ENCODE measurements at places on chromosomes 16 and 17.

DNA sequence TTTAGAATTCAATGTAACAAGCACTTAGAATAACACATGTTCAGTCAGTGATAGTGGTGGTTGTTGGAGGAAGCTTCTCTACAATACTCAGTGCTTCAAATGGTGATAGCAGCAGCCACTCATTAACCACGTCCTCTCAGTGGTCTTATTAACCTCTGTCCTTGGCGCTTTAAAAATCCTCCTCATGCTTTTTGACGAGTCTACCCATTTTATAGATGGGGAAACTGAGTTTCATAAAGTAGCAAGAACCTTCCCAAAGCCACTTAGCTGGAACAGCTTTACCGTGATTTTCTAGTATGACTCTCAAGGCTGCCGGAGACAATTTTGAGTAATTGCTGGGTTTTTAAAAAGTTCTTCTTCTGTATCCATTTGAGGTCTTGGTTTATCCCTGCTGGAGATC lies 47.4 kb downstream of the PLCG2 start:
- DNase-seq: no peak

- DNase-seq: no peak
Observed at GRCh38 chr17:1050246-1050995, 53.5 kb downstream of the TIMM22 start.

DNA sequence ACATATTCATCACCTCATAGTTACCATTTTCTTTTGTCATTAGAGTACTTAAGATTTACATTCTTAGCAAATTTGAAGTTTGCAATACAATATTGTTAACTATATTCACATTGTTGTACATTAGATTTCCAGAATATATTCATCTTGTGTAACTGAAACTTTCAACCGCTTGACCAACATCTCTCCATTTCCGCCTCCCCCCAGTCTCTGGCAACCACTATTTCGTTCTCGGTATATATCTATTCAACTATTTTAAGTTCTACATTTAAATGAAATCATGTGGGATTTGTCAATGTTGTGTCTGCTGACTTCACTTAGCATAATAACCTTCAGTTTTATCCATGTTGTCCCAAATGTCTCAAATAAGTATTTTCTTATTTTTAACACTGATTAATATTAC lies 274.5 kb upstream of the KIF2B start:
- DNase-seq: no peak

DNA sequence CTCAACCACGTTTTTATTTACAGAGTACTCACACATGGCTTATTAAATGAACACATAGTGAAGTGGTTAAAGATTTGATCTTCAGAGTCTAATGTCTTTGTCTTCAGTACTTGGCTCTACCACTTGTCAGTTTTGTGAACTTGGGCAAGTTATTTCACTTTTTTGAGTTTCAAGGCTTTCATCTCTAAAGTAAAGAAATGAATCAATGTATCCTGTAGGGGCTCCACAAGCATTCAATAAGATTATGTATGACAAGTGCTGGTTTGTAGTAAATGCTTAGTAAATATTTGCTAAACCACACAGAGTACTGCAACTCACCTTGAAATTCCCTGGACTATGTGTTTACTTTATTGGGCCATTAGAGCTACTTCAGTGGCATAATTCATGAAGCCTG lies 446.0 kb upstream of the GOT2 start:
- no peak for DNase-seq

DNA sequence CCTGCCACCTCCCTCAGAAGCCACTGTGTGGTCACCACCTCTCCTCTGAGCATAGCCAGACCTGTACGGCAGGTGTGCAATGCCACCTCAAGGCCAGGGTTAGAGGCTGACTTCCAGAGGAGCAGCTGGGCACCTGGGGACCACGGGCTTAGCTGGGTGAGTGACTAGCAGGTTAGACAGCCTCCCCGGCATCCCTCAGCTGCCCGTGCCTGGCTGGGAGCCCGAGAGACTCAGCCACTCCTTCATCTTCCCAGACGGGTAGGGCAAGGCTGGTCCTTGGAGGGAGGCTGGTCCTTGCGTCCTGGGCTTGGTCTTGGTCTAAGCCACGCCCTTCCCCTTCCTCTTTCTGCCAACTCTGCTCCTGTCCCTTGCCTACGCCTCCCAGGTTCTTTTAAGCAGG lies 7.8 kb downstream of the CRHR1 start:
- DNase-seq: no peak

- DNase-seq: peak; percentile 80
Observed at GRCh38 chr17:48335858-48336500, 94.0 kb downstream of the SKAP1 start.

DNA sequence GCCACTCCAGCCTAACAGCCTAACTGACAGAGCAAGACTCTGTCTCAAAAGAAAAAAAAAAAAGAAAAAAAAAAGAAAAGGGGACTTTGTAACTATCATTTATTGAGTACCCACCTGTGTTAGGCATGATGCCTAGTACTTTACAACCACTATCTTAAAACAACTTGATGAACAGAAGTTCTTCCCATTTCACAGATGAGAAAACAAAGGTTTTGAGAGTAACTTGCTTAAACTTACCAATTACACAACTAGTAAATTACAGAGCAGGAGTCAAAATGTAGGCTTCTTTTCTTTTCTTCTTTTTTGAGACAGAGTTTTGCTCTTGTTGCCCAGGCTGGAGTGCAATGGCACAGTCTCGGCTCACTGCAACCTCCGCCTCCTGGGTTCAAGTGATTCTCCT lies 96.8 kb upstream of the CORO6 start:
- DNase-seq: no peak

- DNase-seq: no peak
Observed at GRCh38 chr17:373613-374230, 21.1 kb upstream of the RPH3AL start.

DNA sequence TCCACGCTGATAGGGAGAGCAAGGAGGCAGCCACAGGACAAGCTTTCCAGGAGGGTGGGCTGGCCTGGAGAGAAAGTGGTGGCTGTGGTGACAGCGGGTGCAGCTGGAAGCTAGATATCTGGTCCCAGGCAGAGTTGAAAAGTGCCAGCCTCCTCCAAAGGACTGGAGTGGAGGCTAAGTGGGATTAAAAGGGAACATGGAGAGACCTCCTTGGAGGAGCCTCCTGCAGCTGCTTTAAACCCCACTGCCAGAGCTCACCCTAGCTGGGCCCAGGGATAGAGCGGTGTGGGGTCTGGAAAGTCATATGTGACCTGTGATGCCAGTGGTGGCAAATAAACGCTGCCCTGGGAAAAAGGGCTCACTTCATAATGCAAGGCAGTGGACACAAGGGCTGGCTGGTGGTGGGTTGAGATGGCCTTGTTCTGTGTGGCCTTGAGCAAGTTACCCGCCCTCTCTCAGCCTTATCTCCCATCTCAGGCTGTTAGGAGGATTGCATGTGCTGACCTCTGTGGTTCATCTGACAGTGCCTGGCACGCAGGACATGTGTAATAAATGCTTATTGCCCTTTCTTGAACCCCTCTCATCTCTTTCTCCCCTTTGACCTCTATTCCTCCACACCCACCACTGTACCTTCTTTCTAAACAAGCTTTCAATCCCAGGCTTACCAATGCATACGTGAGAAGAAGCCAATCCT lies 61.0 kb upstream of the LGALS9 start:
- DNase-seq: no peak

DNA sequence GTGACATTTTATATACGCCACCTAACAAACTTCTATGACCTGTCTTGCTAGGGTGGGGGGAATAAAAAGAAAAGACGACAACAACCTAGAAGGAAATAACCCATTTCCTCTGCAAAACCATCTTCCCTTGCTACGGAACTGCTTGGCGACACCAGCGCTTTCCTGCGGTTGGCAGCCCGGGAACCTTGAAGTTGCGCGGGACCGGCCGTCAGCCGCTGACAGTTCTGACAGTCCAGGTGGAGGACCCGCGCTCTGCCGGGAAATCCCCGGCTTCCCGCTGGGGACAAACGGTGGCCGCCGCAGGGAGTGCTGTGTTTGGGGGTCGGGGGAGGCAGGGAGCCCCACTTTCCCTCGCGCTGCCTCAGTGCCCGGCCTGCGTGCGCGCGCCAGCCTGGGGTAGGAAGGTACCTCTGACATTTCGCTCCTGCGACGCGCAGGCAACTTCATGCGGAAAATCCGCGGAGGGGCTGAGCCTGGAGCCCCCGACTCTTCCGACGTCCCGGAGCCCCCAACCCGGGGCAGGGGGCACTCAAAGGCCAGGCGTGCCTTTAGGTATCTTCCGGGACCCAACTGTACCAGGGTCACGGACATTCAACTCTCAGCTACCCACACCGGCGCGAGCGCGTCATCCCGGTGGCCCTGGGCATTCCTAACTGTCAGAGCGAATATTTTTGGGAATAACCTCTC lies 516 bp downstream of the SLC16A6 start:
- peak; percentile 69 for DNase-seq

GRCh38 chr16:14310519-14310991 lies 239.4 kb downstream of the MRTFB start:
- DNase-seq: no peak

GRCh38 chr17:45332989-45333701 lies 16.3 kb upstream of the MAP3K14 start:
- DNase-seq: peak; percentile 26

GRCh38 chr17:43839670-43840108 lies 6.7 kb upstream of the MPP3 start:
- DNase-seq: no peak

GRCh38 chr17:49956780-49957179 lies 12.2 kb upstream of the DLX4 start:
- no peak for DNase-seq

GRCh38 chr16:2196162-2196980 lies at the start of gene CASKIN1:
Gene CASKIN1, minus strand, starts transcription at chr16:2196605. Its CDS starts 173 bp downstream, at chr16:2196432.
- DNase-seq: no peak

- DNase-seq: peak; percentile 83
Observed at GRCh38 chr17:68435876-68436842, 21.1 kb downstream of the WIPI1 start.

DNA sequence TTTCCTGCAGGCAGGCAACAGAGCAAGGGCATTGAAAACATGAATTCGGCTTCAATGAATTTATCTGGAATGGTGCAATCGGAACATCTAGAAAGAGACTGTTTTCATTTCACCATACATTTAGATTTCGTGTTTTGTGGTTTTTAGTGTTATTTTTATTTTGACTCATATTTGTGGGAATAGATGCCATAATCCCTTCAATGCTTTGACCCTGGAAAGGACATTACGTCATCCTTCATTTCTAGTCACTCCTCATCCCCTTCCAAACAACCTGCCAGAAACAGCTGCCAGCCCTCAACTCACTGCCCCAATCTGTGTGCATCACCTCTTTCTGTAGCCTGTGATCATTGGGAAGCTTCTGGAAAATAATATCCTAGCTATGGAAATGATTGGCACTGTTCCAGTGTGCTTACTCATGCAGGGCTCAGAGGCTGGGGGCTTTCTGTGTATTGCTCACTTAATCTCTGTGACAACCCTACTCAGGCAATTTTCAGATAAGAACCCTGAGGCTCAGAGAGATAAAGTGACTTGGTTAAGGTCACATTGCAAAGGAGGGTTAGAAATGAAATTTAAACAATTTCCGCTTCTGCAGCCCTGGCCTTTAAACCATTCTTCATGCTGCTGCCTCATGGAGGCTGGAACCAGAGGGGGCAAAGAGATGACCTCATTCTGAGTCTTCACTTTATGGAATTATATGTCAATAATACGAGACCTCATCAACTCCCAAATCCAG lies 9.5 kb upstream of the KSR1 start:
- DNase-seq: peak; percentile 43

- no peak for DNase-seq
Observed at GRCh38 chr17:80382956-80383355, 32.0 kb upstream of the ENDOV start.

- no peak for DNase-seq
Observed at GRCh38 chr16:86740906-86741799, 162.8 kb downstream of the FOXL1 start.

DNA sequence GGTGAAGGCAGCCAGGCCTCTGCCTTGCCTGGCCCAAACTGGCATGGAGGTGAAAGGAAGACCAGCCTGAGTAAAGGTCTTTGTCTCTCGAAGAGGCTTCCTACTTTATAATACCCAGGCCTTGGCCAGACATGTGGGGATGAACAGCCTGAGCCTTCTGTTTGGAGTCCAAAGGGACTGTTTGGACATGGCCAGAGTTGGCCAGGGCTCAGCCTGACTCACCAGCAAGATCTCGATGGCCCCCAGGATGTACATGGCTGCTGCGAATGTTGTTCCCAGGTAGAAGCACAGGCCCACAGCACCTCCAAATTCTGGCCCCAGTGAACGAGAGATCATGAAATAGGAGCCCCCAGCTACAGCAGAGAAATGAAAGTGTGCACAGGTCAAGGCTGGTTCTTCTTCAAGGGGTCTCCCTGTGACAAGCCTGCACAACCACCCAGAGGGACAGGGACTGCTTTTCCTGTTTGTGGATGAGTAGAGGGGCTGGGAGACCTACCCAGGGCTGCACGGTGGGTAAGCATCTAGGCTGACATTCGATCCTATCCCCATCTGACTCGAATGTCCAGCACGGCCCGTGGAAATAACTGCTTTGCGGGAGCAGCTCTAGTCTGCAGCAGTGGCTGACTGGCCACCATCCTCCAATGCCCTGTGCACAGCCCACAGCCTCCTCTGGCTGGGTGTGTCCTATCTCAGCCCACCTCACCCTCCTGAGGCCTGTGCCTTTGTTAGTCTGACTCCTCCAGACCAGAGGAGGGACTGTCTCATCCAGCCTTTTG lies 10.7 kb upstream of the LCAT start:
- DNase-seq: no peak

DNA sequence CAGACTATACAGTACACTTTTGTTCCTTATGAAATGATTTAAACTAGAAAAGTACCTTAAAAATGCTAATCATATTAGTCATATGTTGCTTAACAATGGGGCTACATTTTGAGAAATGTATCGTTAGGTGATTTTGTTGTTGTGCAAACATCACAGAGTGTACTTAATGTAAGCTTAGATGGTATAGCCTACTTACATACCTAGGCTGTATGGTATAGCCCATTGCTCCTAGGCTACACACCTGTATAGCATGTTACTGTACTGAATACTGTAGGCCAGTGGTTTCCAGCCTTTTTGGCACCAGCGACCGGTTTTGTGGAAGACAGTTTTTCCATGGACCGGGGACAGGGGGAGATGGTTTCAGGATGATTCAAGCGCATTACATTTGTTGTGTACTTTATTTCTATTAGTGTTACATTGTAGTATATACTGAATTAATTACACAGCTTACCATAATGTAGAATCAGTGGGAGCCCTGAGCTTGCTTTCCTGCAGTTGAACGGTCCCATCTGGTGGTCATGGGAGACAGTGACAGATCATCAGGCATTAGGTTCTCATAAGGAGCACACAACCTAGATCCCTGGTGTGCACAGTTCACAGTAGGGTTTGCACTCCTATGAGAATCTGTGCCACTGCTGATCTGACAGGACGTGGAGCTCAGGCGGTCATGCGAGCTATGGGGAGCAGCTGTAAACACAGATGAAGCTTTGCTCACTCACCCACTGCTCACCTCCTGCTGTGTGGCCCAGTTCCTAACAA lies 35.0 kb upstream of the MRC2 start:
- no peak for DNase-seq

- peak; percentile 48 for DNase-seq
Observed at GRCh38 chr16:2032285-2033056, 5.8 kb downstream of the NHERF2 start.

All from stomach (tissue), 19 donors.